ENCODE measurements at places on chromosomes 3 and 15.
A peak's percentile ranks its signal among the peaks of the same experiment; 100 is the strongest.

- DNase-seq, result no peak
Observed at GRCh38 chr15:92578096-92578835, 77.3 kb downstream of the FAM174B start.

GRCh38 chr3:73571238-73571794 lies 53.4 kb downstream of the PDZRN3 start:
- no peak for DNase-seq

DNA sequence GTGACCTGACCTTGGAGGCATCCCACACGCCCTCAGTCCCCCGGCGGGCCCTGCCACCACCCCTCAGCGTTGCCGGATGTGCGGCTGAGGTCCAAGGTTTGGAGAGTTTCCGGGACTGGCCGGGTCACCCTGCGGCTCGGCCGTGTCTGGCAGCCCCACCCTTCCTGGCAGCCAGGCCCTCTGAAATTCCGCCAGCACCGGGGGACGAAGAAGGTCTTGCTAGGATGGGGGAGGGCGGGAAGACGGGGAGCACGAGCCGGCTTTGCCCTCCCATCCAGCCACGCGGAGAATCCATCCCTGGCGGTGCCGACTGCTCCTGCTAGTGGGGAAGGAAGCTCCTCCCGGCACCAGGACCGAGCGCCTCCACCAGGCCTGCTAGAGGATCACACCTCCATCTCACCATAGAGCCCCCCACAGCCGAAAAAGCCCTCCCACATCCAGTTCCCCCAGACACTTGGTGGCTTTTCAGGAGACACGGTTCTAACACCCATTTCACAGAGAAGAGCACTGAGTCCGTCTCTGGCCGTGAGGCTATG lies 81.5 kb downstream of the CPN2 start:
- DNase-seq, result no peak

DNA sequence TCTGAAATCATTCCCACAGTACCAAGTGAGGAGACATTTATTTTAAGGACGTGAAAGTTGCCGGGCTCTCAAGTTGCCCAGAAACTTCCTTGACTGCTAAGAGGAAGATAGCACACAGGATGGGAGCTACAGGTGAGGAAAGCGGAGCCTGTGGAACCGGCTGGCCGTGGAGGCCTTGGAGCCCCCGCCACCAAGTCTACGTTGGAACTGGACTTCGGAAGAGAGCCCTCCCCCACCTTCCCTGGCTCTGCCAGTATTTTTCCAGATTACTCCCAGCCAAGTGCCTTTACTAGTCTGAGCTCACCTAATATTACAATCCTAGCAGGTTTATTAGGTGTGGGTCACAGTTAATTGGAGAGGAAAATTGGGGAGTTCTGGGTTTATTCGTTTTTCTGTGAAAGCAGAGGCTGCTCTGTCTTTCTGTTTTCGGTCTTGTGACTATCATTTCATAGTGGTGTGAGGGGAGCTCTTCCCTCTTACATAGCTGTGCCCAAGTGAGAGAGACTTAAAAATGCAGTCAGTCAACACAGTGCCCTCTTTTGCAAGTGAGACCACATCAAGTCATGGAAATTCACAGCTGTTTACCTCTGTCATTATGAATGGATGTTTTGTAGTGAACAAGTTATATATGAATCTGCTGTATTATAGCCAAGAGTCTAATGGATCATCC lies 6.8 kb downstream of the BOC start:
- DNase-seq, result no peak

- no peak for DNase-seq
Observed at GRCh38 chr3:12235691-12236090, 53.2 kb upstream of the PPARG start.

DNA sequence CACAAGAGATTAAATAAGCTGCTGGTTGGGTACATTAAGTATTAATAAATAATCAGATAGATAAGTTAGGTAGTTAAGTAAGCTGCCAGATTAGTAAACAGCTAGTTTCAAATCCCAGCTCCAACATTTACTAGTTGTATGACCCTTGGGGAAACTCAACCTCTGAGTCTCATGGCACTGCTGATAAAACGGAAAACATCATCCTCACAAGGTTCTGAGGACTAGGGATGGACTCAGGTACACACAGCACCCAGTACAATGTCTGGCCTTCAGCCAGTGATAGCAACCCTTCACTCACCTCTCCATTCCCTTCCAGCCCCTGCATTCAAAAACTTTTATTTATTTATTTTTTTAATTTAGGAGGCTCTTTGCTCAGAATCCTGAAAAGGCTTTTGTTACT lies 32.3 kb downstream of the B3GNT5 start:
- DNase-seq, result no peak

GRCh38 chr3:4323246-4324027 lies 20.3 kb downstream of the SETMAR start:
- no peak for DNase-seq

DNA sequence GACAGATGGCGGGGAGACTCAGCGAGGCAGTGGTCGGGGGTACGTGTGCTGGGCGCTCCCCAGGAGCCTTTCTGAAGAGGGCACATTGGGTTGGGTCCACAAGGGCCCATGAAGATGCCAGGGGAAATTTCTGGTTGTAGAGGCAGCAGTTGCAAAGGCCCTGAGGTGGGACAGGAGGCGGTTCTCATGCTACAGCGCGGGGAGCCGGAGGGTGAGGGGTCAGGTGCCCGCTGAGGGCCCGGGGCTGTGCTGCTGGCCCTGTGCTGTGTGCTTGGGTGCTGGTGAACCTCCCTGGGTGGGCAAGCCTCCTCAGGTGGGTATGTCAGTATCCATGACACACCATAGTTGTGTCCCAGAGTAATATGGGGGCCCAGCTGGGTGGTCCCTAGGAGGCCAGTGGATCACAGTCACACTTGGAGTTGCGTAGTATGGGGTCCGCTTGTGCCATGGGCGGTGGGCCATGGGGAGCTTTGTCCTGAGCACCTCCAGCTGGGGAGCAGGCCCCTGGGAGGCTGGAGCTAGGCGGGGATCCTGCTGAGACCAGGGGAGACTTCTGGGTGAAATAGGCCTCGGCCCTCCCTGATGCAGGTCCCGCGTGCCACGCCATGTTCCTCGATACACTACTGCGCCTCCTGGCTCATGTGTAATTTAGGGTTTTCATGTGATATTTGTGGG lies 44.3 kb downstream of the PLXNA1 start:
- no peak for DNase-seq

DNA sequence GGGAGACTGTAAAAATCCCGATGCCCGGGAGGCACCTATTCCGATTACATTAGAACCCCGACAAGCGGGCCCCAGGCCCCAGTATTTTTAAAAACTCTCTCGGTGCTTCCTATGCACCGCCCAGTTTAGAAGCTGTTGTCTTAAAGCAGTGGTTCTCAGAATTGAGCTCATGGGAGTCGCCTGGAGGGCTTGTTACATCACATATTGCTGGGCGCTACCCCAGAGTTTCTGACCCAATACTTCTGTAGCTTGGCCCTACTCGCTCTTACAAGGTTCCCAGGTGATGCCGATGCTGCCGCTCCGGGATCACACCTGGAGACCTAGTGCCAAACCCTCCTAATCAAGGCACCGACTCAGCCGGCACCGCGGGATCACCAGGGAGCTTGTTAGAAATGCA lies 35.2 kb downstream of the CPN2 start:
- no peak for DNase-seq

- DNase-seq, result no peak
Observed at GRCh38 chr15:96087180-96087884, 243.2 kb upstream of the NR2F2 start.

DNA sequence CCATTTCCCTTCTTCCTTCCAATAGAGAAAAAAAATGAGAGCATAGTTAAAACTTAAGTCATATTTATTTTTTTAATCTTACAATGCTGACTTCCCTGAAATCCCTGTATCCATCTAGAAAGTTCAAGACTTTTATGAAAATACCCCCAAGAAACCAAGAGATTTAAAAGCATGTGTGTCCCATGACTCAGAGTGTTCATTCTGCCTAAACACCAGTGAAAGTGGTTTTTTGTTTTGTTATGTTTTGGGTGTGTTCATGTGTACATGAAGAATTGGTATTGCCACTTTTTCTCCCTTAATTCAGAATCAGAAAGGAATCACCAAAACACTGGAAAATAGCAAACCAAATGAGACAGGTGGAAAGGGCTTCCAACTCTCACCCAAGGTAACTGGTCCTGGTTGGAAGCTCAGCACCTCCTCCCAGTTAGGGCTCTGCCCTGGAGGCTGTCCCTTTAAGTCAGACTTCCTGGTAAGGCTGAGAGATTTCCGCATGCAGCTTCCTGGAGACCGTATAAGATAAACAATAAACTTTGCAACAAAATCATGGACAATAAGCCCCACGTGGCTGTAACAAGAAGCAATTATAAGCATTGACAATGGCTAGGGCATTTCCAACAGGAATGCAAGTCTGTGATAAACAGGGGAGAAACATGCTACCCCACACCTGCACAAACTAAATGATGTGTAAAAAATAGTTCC lies 121.9 kb upstream of the ARHGEF3 start:
- no peak for DNase-seq

- DNase-seq, result no peak
Observed at GRCh38 chr3:178748874-178749273, 212.6 kb downstream of the KCNMB2 start.

DNA sequence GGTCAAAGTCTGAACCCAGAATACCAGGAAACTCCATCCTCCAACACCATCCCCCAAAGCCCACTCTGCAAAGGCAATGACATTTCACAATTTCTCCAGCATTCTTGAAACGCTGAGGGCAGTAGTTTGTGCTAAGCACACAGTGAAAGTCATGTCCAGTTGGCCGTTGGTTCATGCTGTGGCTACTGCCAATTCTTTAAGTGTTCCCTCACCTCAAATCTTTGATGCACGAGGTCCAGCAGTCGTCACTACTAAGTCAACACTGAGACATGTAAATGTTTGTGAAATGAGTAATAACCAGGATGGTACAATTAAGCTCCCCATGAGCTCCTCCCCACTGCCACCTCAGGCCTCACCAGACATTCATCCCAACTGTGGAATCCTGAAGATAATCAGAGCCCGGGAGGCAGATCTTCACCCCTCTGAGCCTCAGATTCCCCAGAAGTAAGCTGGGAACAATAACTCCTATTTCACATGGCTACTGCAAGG lies 7.0 kb downstream of the SUCLG2 start:
- no peak for DNase-seq

DNA sequence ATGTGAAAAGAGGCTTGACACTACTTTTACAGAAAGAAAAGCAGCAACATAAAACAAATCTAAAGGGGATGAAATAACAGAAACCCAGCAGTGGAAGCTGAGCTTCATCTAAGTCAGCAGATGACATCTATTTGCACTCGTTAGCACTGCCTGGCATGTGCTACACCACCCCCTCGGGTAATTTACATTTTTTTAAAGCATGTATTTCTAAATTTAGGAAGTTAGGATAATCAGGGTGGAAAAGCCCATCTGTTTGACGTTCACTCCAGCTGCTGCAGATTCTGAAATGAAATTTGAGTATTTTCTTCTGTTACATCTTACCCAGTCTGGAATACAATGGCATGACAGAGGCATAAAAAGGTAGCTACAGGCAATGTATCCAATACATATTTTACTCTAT lies 20.7 kb downstream of the IGSF11 start:
- no peak for DNase-seq

- no peak for DNase-seq
Observed at GRCh38 chr15:36737430-36737891, 158.0 kb downstream of the CDIN1 start.

- DNase-seq, result no peak
Observed at GRCh38 chr3:188900421-188900951, 271.3 kb upstream of the TPRG1 start.

- no peak for DNase-seq
Observed at GRCh38 chr3:158663246-158663645, 9.2 kb downstream of the LXN start.

DNA sequence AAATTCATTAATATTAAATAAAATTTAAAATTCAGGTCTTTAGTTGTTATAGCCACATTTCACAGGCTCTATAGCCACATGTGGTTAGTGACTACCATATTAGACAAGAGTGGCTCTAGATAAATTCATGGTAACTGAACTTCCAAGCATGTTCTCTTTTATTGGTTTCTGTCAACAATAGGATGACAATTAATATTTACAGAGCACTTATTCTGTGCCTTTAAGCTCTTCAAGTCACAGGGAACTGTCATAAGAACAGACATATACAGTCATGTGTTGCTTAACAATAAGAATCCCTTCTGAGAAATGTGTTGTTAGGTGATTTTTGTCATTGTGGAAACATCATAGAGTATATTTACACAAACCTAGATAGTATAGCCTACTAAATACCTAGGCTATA lies 38.8 kb upstream of the SLC25A36 start:
- DNase-seq, result no peak

DNA sequence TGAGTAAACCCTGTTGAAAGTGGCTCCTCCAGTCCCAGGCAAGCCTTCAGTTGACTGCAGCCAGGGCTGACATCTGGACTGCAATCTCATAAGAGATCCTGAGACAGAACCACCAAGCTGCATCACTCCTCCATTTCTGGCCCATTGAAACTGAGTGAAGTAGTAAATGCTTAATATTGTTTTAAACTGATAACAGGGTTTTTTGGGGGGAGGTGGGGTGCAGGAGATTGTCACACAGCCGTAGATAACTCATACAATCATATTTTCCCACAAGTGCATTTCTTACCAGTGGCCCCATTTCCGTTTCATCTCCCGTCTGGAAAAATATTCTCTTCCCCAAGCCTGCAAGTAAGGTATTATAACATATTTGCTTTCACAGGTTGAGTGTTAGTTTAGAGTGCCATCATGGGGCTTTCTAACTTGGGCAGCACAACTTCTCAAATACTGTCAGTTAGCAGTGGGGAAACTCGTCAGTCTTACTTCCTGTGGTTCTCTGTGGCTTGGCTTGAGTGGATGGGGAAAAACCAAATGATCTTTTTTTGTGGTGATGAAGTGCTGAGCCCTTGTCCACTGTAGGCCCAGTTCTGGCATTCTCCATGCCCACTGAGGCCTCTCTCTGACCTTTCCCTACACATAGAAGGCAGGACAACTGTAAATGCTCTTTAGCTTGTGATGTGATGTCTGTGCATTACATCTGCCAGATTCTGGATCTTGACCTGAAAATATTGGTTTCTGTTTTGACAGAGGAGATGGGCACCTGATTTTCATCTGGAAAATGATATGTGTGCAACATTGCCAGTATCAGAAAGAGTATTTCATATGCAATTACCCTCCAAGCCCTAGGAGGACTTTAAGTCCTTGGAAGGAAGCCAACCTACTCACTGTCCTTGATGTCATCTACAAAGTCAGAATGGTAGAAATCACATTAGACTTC lies 90.1 kb upstream of the BHLHE40 start:
- DNase-seq, result peak; percentile 32
